ENCODE measurements at places on chromosomes 2 and 18.

GRCh38 chr18:44870631-44871502, 190.2 kb downstream of the SETBP1 start:
- no peak for DNase-seq

- no peak for DNase-seq
These were observed 136.7 kb downstream of the EML6 start for GRCh38 chr2:54859997-54860701.

- peak; percentile 88 for DNase-seq
These were observed 15.0 kb upstream of the FMNL2 start for GRCh38 chr2:152319822-152320570.

DNA sequence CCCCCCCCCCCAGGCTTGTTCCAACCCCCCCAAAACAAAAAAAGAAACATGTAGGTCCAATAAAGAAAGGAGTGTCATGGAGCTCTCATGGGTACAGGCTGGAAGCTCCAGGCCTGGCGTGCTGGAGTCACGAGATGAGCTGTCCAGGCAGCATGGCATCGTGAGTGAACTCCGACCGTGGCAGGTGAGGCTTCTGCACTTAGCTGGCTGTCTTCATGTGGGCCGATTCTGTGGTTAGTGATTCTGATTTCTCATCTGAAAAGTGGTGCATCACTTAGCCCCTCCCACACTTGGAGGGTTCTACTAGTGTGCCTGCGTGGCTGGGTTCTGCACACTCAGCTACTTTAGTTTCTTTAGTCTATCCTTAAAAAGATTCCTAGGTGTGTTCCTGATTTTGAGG, 126.4 kb upstream of the MGAT5 start:
- DNase-seq: no peak

GRCh38 chr2:174608866-174609214, 11.2 kb upstream of the WIPF1 start:
- no peak for DNase-seq

GRCh38 chr2:12682017-12682416, 34.7 kb upstream of the TRIB2 start:
- no peak for DNase-seq

GRCh38 chr2:108634576-108635160, 84.6 kb upstream of the RANBP2 start:
- DNase-seq: no peak

DNA sequence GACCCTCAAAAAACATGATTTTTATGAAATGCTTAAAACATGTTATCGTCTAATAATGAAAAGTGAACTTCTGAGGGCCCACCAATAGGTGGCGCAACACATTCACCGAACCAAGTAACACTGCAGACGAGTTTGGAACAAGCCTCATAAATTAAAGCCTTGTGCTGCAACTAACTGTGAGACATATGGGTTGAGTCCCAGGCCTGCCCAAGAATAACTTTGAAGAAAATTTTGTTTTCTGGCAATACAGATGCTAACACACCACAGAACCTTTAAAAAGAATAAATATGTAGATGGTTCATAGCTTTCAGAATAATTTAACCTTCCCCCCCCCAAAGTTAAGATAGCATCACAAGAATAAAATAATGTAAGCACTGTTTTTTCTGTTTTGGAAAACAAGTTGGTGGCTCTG, 285.9 kb downstream of the RNF144A start:
- DNase-seq: peak; percentile 71

DNA sequence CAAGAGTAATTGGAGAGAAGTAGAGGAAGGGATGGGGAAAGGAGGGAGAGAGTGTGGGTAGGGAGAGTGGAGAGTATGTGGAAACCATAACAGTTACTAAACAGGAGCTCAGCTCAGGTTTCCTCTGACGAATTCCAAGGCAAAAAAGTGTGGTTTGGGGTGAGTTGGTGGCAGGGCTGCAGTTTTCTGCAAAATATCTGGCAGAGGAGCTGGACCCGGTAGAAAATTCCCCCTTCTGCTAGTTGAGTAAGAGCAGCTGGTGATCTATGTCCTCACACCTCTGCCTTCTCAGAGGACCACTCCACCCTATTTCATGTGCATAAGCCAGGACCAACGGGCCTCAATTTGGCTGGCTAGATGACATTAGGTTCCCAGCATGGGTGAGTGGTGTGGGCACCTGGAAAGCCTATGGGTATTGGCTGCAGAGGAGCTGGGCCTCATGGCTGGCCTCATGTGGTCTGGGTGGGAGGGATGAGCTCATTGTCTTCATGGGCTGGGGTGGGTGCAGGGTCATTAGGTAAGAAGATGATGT, 13.2 kb downstream of the NRP2 start:
- peak; percentile 88 for DNase-seq

GRCh38 chr2:207944979-207945600, 80.2 kb downstream of the PLEKHM3 start:
- no peak for DNase-seq

GRCh38 chr2:218292048-218293014, at the start of gene TMBIM1:
Gene TMBIM1, minus strand, starts transcription at chr2:218292503. Its CDS starts 10,362 bp downstream, at chr2:218282141.
- peak; percentile 83 for DNase-seq

- no peak for DNase-seq
These were observed 189.8 kb downstream of the SNTG2 start for GRCh38 chr2:1140389-1141003.

DNA sequence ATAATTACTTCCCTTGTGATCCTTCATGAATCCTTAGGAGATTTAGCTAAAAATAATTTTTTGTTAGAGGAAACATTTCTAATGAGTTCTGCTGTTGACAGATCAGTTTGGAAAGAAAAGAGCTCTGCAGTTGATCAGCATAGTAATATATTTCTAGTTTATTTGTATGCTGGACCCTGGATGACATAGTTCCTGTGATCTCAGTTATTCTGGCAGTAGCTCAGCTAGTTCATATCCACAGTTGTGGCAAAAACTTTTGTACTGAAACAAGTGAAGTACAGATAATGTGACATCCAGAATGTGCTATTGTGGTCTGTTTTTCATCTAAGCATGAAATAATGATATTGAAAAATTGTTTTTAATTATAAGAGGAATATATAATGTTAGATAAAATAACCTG, 33.7 kb downstream of the ABI2 start:
- DNase-seq: no peak

DNA sequence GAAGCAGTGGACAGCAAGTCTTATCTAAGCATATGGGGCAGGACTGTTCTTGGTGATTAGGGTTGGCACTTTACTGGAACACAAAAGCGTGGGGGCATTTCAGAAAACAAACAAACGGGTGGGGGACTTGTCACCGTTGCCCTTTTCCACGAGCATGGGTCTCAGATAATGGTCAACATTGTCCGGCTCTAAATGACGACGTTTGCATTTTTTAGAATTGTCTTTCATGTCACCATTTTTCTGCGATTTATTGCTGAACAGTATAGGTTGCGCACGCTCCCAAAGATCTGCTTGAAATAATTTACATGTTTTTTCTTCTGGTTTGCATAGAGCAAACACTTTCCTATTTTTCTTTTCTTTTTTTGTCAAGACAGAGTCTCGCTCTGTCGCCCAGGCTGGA, 46.6 kb upstream of the TBC1D8 start:
- no peak for DNase-seq

- no peak for DNase-seq
These were observed 571 bp downstream of the EEF1B2 start for GRCh38 chr2:206160125-206160806.

GRCh38 chr2:61920548-61920947, 15.1 kb downstream of the COMMD1 start:
- DNase-seq: no peak

- DNase-seq: no peak
These were observed 24.7 kb upstream of the SP3 start for GRCh38 chr2:173989884-173990215.

DNA sequence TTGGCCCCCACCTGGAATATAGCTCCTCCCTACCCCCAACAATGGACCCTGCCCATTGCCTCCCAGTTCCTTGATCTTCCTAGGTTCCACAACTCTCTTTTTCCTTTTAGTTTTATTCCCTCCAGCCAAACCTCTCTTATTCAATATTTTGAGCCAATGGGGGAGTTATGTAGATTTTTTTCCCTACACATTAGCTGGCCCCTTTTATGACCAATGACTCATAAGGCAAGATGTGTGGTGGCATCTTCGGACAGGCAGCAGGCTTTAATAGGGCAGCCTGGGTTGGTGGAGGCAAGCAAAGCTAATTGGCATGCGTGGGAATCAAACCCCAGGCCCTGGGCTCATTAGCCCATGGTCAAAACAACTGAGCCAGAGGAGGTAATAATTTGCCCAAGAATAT, 9.2 kb downstream of the GRP start:
- DNase-seq: no peak

DNA sequence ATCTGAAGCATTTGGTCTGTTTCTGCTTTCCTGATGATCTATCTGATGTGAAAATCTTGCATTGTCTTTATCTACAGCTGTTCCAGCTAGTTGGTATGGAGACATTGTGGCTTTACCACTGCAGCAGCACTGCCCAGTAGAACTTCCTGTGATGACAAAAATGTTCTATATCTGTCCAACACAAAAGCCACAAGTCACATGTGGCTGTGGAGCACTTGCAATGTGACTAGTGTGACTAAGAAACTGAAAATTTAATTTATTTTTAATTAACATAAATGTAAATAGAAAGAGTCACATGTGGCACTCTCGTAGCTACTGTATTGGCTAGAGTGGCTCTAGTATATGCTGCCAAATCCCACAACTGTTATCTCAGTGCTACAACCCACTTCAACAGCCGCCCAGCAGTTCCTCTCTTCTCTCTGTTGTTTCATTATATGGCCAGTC, 425.7 kb downstream of the SETBP1 start:
- peak; percentile 62 for DNase-seq

- no peak for DNase-seq
These were observed 1.4 kb downstream of the TRIB2 start for GRCh38 chr2:12718015-12718671.

DNA sequence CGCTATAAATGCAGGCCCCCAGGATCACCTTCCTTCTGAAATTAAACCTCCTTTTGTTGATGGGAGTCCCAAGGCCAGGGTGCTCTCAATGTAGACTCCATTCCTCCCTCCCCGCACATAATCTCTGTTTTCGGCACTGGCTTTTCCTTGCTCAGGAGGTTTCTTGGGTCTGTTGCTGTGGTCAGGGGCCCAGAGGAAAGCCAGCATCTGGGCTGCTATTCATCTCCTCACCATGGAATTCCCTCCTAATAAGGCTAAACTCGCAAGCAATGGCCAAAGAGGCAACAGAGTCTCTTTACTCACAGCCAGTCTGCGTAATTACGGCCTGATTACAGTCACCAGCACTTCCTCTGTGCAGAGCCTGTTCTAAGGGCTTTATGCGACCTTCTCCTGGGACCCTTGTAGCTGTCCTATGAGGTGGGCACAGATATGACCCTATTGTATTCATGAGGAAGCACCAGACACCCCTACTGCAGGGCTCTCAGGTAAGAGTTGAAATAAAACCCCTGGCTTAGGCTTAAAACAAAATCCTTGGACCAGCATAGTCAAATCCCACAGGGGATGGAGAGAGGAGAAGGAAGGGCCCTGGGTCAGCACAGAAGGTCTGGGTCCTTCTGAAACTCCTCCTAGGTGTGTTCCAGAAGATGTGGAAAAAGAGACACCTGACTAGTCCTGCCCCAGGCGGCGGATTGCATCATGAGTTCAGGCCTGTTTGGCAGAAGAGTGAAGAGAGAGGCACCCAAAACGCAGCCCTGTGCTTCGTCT, 105.0 kb upstream of the SH3BP4 start:
- no peak for DNase-seq

- DNase-seq: peak; percentile 73
These were observed 45.6 kb upstream of the ITGAV start for GRCh38 chr2:186544255-186544675.

- no peak for DNase-seq
These were observed 65.1 kb downstream of the INPP4A start for GRCh38 chr2:98509542-98510321.

DNA sequence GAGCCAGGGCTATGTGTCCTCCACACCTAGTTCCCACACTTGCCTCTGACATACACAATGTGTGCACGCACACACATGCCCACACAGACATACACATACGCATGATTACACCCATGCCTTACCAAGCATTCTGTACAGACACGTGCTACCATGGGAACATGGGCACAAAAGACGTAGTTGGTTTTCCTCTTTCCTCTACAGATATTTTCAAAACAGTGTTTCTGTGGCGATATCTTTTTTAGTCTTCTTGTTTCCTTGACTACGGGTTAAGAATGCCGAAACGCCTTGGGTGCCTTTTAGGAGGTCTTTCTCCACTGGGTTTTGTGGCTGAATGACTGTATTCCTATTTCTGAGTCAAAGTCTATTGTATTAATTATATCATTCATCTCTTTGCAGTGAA, 75.5 kb upstream of the SPTBN1 start:
- no peak for DNase-seq

GRCh38 chr2:170227951-170228350, 50.0 kb downstream of the MYO3B start:
- DNase-seq: no peak

DNA sequence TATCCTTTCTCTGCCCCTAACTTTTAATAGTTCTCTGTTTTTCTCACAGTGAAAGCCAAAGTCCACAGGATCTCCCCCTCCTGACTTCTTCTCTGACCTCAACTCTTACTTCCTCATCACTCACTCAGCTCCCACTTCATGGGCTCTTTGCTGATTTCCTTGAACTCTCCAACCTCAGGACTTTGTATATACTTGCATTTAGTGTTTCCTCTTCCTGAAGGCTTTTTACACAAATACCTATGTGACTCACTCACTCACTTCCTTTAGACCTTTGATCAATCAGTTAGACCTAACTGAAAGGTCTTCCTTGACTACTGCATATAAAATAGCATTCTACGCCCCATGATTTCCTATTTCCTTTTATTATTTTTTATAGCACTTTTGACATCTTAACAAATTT, 233.1 kb upstream of the MEX3C start:
- no peak for DNase-seq

GRCh38 chr2:174344716-174345461, 10.1 kb downstream of the SP9 start:
- DNase-seq: peak; percentile 50

DNA sequence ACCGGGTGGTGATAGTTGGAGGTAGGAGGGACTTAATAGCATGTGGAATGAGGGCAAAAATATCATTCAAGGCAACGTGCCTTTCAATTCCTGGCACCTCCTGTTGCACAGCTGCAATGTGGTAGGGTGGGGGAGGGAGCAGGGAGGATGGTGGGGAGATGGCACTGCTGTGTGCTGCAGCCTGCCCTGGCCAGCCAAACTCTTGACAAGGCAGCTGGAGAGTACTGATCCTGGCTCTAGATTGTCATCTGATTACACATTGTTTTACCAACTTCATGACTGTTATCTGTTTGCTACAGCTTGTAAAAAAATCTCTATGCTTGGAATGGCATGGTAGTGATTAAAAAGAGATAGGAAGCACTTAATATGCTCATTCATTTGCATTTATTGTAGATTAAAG, 47.7 kb downstream of the PLCL1 start:
- no peak for DNase-seq

- DNase-seq: no peak
These were observed 151.8 kb downstream of the RDH14 start for GRCh38 chr2:18408638-18409037.

- no peak for DNase-seq
These were observed 41.1 kb downstream of the DHRS9 start for GRCh38 chr2:169110419-169110818.
